Stimulated activated CD8-positive, alpha-beta memory T cell treated with anti-CD3 and anti-CD28 coated beads, Interleukin-7, amount 100 ng/mL, for 48 hours (primary cell): ENCODE measurements at places on chromosomes 1 and 21.

- no peak for DNase-seq
Measured at GRCh38 chr21:39224930-39225329, 41.7 kb upstream of the PSMG1 start.

DNA sequence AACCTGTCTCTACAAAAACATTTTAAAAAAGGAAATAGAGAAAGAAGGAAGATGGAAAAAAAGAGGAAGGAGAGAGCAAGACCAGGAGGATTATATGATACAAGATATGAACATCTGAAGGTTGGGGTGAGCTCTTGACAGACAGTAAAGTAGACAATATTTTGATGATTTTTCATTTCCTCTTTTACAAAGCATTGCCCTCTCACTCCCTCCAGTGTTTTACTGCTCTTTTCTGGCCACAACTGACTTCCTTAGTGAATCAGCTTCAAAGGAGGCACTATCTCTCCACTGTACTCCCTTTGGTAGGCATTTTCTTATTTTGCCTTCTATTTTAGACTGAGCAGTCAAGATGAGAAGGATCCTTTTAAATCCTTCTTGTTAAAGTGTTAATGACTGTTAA lies 296.7 kb downstream of the KCTD3 start:
- DNase-seq, result no peak

GRCh38 chr21:26147535-26147934 lies 23.0 kb downstream of the APP start:
- no peak for DNase-seq

DNA sequence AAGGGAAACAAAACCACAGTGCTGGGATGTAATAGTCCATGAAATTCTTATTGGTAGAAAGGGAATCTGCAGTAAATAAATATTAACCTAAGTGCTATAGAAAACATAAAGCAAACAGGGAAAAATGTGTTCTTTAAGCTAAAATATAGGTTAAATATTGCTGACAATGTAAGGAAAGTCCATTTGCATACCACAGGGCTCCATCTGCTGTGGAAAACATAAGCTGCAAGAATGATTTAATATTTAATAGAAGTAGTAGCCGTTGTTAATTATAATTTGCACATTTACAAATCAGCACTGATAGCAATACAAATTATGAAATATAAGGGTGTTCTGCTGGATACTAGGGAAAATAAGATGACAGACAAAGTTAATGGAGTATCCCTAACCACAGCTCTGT lies 444.9 kb upstream of the PKN2 start:
- DNase-seq, result no peak

- DNase-seq, result no peak
Measured at GRCh38 chr21:45630876-45631275, 12.6 kb upstream of the PCBP3 start.

DNA sequence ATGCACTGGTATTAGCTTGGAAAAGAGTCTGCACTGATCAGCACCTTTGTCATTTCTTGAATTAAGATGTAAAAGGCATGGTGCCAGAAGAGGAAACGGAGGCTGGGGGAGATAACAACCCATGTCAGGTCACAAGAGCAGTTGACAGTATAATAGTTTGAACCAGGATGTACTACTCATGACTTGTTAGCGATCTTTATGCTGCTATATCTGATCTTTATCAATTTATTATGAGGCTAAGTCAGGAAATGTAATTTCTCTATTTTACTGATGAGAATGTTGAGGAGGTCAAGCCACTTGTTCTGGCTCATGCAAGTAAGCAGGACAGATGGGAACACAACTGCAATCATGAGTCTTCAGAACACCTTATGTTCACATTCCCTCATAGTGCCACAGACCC lies 41.4 kb downstream of the RGS5 start:
- DNase-seq, result no peak

GRCh38 chr1:66996018-66996682 lies 57.8 kb downstream of the SLC35D1 start:
- peak; percentile 40 for DNase-seq

GRCh38 chr1:24659993-24660665 lies 17.0 kb downstream of the SRRM1 start:
- DNase-seq, result no peak

GRCh38 chr21:43903451-43904091 lies 38.5 kb downstream of the AGPAT3 start:
- no peak for DNase-seq
